ENCODE measurements at places on chromosomes 5 and 9.

DNA sequence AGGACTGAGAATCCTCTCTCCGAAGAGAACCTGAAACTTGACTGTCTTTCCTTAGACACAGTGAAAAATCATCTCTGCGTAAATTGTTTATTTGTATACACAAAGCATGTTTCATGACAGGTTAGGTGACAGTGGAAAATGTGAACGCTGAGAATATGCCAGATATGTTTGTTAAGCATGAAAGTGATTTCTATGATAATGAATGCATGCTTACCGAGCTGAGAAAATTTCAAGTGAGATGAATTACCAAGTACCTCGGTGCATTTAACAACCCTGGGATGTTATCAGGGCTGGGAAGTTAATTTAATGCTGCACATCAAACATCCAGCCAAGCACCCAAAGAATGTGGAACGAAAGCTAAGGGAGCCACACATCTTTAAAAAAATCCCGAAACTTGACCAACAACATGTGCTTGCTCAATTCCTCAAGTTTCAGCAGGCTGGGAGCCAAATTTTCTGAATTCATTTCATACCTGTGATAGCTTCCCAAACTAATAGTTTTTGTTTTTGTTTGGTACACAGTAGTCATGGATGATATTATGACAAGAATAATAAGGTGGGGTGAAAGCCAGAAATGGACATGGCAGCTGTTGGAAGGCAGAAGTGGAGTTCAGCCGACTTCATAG lies 336.9 kb downstream of the ARHGEF28 start:
- no peak for DNase-seq
- no peaks in the 10 kb centered on the region for H3K4me1 ChIP-seq
- no peaks in the 10 kb centered on the region for H3K27me3 ChIP-seq
- H3K27ac ChIP-seq = no peak overlapping the region
- no peaks in the 10 kb centered on the region for H3K36me3 ChIP-seq

- no peaks in the 10 kb centered on the region for H3K27me3 ChIP-seq
- no peak overlapping the region for H3K27ac ChIP-seq
- no peaks in the 10 kb centered on the region for H3K36me3 ChIP-seq
- no peaks in the 10 kb centered on the region for H3K4me1 ChIP-seq
- H3K4me3 ChIP-seq = no peak overlapping the region
These were observed 96.2 kb downstream of the TLR4 start for GRCh38 chr9:117800389-117800788.

- no peaks in the 10 kb centered on the region for H3K27me3 ChIP-seq
- H3K4me3 ChIP-seq = no peak overlapping the region
- no peaks in the 10 kb centered on the region for H3K36me3 ChIP-seq
- no peak for DNase-seq
- H3K27ac ChIP-seq = no peak overlapping the region
These were observed 45.6 kb downstream of the GSN start for GRCh38 chr9:121313458-121314152.

GRCh38 chr9:93460689-93461413 lies 7.5 kb upstream of the FAM120AOS start:
- H3K4me3 ChIP-seq = no peak overlapping the region
- no peak overlapping the region for H3K27ac ChIP-seq
- no peaks in the 10 kb centered on the region for H3K36me3 ChIP-seq
- no peak for DNase-seq

DNA sequence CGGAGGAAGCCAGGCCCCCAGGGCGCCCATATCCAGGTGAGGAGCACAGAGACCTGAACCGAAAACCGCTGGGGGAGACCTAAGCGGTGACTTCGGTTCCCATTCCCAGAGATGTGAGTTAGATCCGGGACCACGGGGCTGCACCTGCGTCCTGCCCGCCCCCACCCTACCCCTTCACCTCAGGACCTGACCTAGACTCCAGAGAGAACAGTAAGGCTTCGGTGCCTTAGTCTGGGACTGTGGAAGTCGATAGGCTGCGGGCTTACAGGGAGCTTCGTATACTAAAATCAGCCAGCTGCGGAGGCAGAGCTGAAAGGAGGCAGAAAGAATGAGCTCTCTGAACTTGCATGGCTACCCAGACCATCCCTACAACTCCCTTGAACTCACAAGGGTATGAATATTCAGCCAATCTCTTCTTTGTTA lies 518 bp upstream of the FAM13B start:
- peaks cover 47% of the 10 kb centered on the region for H3K4me1 ChIP-seq
- peak overlapping the region; percentile 99 for H3K27ac ChIP-seq
- no peak for DNase-seq
- H3K36me3 ChIP-seq = no peaks in the 10 kb centered on the region
- H3K4me3 ChIP-seq = peak overlapping the region; percentile 71
- H3K27me3 ChIP-seq = no peaks in the 10 kb centered on the region

DNA sequence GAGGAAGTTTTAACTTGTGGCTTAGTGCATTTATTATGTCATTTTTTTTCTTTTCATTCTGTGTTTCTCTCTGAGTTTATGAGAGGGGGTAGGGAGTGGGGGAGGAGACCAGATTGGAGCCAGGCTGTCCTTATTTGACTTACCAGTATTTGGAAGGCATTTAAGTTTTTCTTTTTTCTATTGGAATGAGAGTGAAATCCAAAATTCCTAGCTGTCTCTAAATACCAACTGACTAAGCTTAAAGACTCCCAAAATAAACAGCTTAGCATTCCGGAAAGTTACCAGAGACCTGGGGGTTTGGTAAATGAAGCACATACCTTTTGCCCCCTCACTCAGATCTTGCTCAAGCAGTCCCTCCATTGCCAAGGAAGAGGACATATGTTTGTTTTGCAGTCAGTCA lies 581.9 kb upstream of the BRINP1 start:
- H3K27me3 ChIP-seq = no peaks in the 10 kb centered on the region
- H3K4me1 ChIP-seq = no peaks in the 10 kb centered on the region
- H3K27ac ChIP-seq = no peak overlapping the region
- no peaks in the 10 kb centered on the region for H3K36me3 ChIP-seq
- no peak for DNase-seq

GRCh38 chr9:136133191-136133958 lies 14.7 kb upstream of the TMEM250 start:
- no peak for DNase-seq
- no peaks in the 10 kb centered on the region for H3K27me3 ChIP-seq
- H3K4me3 ChIP-seq = no peak overlapping the region

GRCh38 chr5:149646564-149646963 lies 65.3 kb downstream of the ARHGEF37 start:
- H3K36me3 ChIP-seq = no peaks in the 10 kb centered on the region
- H3K27ac ChIP-seq = no peak overlapping the region
- no peaks in the 10 kb centered on the region for H3K4me1 ChIP-seq
- peak; percentile 42 for DNase-seq

GRCh38 chr9:112322701-112323377 lies 10.6 kb downstream of the PTBP3 start:
- no peak overlapping the region for H3K27ac ChIP-seq
- peaks cover 5% of the 10 kb centered on the region for H3K4me1 ChIP-seq
- DNase-seq = no peak
- no peak overlapping the region for H3K4me3 ChIP-seq
- H3K36me3 ChIP-seq = no peaks in the 10 kb centered on the region
- H3K27me3 ChIP-seq = no peaks in the 10 kb centered on the region

DNA sequence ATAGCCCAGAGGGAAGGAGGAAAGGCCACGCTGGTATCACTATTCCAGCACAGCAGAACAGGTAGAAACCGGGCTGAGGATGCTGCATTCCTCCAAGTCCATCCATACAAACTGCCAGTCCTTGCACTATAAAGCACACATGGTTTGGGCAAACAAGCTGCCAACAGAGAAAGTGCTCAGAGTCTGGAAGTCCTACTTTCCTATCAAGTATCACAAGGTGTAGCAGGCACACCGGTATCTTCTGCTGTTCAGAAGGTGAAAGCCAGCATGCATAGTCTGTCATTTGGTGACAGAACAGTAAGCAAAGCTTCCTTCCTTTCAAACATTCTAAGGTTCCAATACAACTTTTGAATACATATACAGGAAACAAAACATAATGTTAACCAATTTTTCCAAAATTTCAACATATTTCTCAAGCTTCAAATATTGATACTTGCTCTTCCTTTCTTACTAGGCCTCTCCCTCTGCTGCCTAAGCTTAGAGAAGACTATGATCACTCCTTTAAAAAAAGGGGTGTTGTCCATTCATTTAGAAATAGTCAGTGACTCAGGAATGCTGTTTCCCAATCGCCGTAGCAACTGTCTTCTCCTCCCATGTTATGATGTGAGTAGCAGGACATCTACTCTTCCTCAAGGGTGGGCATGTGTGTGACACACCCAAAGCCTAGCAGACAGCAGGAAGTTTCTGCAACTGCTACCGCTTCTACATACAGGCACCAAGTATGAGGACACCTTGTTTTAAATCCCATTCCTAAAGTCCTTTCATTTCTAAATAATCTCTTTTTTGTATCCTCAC lies 14.7 kb downstream of the DIAPH1 start:
- DNase-seq = no peak
- H3K4me1 ChIP-seq = peaks cover 85% of the 10 kb centered on the region
- H3K27ac ChIP-seq = peak overlapping the region; percentile 72
- peak overlapping the region; percentile 41 for H3K4me3 ChIP-seq
- no peaks in the 10 kb centered on the region for H3K27me3 ChIP-seq

DNA sequence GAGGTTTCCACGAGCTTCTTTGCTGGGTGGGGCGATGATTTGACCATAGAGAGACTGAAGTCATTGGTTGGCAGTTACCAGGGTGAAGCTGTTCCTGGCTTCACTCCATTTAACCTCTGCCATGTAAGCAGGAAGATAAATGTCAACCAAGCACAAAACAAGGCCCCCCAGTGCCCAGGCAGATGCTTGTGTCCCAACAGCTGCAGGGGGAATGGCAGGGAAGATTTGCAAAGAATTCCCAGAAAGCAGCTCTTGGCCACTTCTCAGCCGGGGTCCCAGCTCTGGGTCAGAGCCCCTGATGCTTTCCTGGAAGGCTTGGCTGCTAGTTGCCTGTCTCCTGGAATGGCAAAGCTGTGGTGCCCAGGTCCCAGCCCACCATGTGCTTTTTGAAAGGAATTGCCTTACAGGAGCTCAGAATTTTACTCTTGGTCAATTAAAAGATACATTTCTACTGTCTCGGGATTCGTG lies 383.4 kb downstream of the ENC1 start:
- no peak overlapping the region for H3K4me3 ChIP-seq
- H3K27me3 ChIP-seq = no peaks in the 10 kb centered on the region
- no peaks in the 10 kb centered on the region for H3K4me1 ChIP-seq
- DNase-seq = no peak
- H3K36me3 ChIP-seq = no peaks in the 10 kb centered on the region

DNA sequence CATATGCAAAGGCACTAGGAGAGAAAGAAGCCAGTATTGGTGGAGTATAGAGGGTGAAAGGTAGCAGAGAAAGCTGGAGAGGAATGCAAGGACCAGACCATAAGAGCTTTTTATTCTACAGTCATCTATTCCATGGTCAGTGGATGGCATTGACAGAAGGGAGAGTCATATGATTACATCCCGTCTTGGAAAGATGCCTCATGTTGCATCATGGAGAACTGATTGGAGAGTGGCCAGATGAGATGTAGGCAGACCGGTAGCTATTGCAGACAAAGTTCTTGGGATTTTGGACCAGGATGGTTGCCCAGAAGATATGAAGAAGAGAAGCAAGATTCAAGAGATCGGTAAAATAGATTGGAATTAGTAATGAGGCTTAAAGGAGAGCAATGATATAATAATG lies 260.7 kb downstream of the CHSY3 start:
- no peak for DNase-seq
- no peak overlapping the region for H3K27ac ChIP-seq
- H3K4me1 ChIP-seq = no peaks in the 10 kb centered on the region
- no peaks in the 10 kb centered on the region for H3K36me3 ChIP-seq
- no peak overlapping the region for H3K4me3 ChIP-seq
- no peaks in the 10 kb centered on the region for H3K27me3 ChIP-seq

DNA sequence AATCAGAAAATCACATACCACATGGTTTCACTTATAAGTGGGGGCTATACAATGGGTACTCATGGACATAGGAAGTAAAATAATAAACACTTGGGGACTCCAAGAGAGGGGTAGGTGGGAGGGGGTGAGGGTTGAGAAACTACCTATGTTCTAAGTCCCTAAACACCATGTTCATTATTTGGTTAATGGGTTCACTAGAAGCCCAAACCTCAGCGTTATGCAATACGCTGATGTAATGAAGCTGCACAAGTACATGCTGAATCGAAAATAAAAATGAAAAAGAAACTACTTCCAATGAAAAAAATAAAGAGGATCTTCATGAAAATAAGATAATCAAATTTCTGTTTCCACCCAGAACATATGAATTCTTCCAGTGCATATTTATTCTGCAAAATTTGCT lies 208.5 kb downstream of the TMEM161B start:
- H3K4me1 ChIP-seq = no peaks in the 10 kb centered on the region
- no peak overlapping the region for H3K4me3 ChIP-seq
- DNase-seq = no peak
- H3K27me3 ChIP-seq = no peaks in the 10 kb centered on the region
- H3K36me3 ChIP-seq = no peaks in the 10 kb centered on the region
- H3K27ac ChIP-seq = no peak overlapping the region

Measured in naive thymus-derived CD4-positive, alpha-beta T cell (primary cell).